Midbrain (tissue), 1 donor: ENCODE measurements at places on chromosomes 2 and 18.

DNA sequence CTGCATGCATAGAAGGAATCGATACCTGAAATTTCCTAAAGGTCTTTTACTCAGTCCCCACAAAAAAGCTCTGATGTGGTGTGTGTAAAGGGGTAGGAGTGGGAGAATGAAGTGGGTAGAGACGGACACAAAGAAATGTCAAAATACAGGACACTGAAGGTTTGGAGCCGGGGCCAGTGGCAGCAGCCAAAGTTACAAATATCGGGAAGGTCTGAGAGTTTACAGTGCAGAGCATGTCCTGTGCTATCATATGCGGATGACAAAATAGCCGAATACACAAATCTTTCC, 89.9 kb upstream of the STON1 start:
- no peak for DNase-seq

GRCh38 chr18:3689986-3690763, 240.2 kb downstream of the TGIF1 start:
- no peak for DNase-seq

DNA sequence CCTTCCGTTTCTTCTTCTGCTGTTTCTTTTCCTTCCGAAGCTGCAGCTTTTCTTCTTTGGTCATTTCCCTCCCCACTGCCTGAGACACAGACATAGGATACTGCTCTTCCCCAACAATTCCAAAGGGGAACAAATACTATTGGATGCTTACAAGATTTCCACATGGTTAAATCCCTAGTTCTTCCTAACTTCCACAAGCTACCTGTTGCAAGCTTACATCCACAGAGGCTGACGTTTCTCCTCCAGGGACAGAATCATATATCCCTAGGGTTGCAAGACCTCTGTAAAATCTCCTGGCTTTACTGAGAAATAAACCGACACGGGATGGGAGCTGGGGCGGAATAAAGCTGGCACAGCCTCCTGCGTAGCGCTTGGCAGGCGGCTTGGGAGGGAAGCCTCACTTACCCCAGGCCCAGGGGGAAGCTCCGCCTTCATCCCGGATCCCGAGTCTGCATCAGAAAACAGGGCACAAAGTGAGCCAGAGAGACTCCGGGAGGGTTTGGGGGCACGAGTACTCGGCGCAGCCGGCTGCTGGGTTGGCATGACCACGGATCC, 590 bp downstream of the EIF2B4 start:
- DNase-seq: peak; percentile 15

DNA sequence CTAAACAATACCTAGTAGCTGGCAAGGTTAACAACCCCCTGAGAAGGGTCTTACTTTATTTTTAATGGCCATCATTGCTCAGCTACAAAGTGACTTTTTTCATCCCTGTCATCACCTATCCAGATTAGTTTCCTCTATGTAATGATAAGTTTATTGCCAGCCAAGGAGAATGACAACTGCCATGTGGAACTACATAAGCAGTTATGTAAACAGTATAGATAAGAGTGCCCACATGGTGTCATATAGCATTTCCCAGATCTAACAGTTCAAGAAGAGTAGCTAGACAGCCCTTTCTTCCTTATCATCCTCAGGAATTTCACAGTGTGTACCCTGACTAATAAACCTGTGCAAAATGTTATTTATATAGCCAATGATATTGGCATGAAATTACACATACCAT, 240.2 kb upstream of the PIK3C3 start:
- no peak for DNase-seq

DNA sequence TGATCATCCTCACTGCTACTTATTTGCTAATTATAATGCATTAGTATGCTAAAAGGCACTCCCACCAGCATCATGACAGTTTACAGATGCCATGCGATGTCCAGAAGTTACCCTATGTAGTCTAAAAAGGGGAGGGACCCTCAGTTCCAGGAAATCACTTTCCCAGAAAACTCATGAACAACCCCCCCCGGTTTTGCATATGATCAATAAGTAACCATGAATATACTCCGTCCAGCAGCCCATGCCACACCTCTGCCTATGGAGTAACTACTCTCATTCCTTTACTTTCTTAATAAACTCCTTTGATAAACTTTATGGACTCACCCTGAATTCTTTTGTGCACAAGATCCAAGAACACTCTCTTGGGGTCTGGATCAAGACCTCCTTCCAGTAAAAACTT, 86.8 kb downstream of the MALT1 start:
- no peak for DNase-seq

- no peak for DNase-seq
Measured at GRCh38 chr2:18346874-18347273, 213.6 kb downstream of the RDH14 start.

DNA sequence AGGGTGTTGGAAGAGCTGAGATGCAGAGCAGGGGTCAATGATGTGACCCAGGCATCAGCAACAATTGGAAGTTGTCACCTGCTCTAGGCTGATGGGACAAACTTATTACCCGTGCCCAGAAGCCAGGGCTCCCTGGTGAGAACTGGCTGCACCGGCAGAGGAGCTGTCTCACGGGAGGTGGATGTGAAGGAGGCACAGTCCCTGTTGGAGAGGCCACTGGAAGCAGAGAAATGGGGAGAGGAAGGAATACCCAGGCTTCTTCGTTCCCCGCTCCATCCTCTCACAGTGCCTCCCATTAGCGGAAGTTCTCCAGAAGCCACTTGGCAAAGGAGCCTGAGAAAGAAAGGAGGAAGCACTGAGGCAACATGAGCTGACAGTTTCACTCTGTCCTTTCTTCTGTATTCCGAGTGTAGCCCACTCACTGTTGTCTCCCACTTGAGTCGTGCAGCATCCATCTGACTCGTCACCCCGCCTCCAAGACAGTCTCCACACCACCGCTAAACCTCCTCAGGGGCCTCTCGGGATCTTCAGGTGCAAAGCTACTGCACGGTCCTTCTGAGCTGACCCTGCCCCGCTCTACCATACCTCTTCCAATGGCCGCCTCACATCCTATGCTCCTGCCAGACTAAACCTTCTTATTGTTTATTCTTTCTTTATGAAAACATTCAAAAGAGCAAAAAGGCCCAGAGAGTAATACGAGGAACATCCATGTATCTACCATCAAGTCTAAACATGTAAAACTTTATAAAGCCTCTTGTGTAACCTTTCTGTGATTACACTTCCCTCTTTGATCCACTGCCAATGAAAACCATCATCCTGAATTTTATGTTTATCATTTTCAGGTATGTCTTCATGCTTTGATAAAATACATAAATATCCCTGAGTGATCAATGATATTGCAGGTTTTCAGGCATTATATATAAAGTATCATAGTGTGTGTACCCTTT, 19.1 kb upstream of the AFTPH start:
- DNase-seq: no peak

GRCh38 chr2:21251216-21251980, 127.6 kb downstream of the TDRD15 start:
- no peak for DNase-seq

DNA sequence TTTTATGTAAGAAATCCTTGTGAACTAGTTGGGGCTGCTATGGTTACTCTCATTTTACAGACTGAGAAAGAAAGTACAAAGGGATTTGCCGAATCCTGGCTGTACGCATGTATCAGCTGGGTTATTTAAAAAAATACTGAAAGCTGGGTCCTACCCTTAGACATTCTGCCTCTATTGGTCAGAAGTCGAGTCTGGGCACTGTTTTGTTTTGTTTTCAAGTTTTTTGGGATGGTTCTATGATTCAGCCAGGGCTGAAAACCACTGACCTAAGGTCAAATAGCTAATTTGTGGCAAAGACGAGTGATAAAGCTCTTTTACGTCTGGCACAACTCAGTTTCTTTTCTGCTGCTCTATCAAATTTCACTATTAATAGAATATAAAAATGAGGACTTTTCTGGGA, 5.9 kb upstream of the SLC8A1 start:
- no peak for DNase-seq

DNA sequence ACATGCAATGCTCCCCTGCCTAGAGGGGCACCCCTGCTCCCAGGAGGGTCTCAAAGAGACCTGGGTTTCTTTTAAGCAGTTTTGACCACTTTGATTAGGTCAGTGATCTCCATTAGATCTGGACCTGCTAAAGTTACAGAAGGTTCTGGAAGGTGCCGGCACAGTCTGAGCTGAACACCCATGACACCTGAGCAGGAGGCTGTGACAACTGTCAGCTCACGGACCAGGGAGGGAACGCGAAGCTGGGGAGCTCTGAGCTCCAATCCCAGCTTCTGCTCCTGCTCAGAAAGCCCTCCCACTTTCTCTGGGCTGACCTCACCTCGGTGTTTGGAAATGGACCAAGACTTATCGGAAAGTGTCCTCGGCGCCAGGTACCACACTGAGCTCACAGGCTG, 113.8 kb downstream of the NFATC1 start:
- no peak for DNase-seq

DNA sequence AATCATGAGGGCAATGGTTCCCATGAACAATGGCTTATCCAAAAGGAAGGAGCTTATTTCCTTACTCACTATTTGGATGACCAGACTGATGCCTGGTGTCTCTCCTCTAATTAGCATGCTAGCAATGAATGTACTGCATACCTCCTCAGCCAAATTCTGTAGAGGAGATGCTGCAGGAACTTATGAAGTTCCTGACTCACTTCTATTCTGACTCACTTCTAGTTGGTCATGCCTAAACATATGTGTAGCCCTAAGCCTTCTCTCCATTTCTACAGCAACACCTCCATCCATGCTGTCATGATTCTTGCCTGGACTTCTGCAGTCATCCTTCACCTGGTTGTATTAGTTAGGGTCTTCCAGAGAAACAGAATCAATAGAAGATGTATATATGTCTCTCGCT, 59.9 kb upstream of the MRPS9 start:
- DNase-seq: no peak

DNA sequence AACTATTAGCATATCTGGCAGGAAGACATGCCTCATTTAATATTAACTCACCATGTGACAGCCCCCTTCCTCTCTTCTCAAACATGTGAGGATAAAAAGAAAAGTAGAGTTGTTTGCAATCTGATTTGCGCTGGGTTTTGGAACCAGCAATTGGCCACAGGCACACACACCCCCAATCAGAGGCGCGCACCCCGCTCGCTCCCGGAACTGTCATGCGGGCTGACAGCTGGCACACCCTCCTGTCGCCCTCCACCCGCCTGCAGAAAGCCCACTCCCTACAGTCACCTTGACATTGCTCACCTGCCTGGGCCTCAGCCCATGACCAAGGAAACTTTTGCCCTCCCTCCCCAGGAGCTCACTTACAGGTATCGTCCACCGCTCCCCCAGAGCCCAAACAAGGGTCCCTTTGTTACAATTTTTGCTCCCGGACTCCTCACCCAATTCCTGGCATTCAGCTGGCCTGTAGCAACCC, 1.1 kb downstream of the COBLL1 start:
- DNase-seq: no peak

- no peak for DNase-seq
Measured at GRCh38 chr2:152646775-152647174, 70.5 kb downstream of the PRPF40A start.

DNA sequence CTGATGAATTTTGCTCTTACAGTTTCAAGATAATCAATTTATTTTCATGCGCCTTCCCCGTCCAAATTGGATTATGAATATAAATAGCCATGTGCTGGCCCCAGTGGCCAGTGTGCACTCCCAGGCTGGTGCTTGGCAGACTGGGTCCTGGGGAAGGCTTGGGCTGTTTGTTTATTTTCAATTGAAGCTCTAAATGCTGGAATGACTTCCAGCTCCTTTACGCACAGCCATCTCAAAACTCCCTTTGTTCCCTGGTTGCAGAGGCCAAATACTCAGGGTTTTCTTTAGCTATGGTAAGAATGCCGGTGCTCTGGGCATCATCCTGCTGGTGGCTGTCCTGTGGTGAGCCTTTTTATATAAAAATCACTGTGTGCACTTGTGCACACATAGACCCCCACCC, 131.5 kb downstream of the PRKCE start:
- DNase-seq: peak; percentile 69

DNA sequence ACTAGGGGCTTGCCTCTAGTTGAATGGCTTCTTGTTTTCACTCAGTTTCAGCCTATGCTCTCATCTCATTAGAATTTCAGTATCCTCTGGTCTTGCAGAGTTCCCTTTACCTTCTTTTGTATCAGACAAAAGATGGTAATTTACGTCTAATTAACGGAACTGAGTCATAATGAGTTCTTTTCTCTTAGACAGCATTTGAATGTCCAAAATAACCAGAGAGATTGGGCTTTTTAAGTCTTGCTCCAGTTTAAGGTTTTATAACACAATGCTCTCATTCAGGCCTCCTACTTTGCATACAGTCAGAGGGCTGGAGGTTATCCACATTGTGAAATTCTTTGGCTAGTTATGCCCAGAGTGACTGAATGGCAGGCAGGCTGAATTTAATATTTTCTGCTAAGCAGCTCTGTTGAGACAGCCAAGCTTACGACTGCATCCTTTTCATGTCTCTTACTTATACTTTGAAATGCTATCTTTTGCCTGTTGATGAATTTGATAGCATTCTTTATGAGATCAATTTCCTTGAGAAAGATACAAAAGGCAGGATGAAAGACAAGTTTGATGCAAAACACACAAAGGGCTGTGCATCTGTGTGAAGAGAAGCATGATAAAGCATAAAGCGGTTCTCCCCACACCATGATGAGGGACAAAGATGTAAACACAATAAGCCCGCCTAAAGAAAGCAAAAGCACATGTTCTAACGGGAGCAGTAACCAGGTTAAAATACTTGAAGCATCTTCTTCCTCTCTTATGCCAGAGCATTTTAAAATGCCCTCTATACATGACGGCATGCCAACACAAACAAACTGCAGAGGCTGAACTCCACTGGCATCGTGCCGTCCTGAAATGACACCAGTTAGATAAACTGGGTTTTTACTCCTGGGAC, 90.0 kb downstream of the CDH2 start:
- peak; percentile 77 for DNase-seq

GRCh38 chr2:31504311-31504710, 76.4 kb downstream of the SRD5A2 start:
- DNase-seq: no peak

- DNase-seq: no peak
Measured at GRCh38 chr18:23058746-23059415, 76.4 kb upstream of the CABLES1 start.

- no peak for DNase-seq
Measured at GRCh38 chr2:164498836-164499235, 122.4 kb downstream of the GRB14 start.

DNA sequence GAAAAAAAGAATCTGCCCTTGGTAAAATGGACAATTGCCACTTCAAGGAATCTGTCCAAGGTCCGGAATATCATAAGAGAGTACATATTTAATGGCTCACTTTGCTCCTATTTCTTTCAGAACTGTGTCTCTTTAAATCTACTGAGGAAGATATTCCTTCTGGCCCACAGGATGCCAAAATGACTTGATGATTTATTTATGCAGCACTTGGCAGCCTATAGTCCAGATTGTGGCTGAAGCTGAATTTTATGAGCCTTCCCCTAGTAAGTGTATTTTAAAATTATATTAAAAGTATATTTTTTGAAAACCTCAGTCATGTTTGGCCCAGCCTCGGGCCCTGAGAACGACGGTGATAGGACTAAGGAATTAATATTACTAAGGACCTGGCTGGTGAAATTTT, 465.1 kb upstream of the HNRNPA3 start:
- DNase-seq: no peak

DNA sequence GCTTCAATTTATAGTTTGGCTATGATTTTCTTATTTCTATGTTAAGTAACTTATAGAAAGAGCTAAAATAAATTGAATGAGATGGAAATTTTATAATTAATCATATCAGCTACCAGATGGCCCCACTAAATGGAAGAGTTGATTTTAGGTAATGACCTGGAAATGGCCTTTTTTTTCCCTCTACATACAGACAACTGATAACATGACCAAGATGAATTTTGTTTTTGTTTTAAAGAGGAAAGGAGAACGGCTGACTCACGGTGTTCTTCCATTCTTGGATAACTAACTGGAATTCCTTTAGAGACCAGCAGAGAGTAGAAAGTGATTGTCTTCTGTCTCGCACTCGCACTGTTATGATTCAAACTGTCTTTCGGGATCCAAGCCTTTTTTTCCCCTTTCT, 91.0 kb downstream of the TMEM185B start:
- DNase-seq: no peak
